Inflammatory macrophage (primary cell): ENCODE measurements at places on chromosomes 3 and 15.
A peak's percentile ranks its signal among the peaks of the same experiment; 100 is the strongest.

DNA sequence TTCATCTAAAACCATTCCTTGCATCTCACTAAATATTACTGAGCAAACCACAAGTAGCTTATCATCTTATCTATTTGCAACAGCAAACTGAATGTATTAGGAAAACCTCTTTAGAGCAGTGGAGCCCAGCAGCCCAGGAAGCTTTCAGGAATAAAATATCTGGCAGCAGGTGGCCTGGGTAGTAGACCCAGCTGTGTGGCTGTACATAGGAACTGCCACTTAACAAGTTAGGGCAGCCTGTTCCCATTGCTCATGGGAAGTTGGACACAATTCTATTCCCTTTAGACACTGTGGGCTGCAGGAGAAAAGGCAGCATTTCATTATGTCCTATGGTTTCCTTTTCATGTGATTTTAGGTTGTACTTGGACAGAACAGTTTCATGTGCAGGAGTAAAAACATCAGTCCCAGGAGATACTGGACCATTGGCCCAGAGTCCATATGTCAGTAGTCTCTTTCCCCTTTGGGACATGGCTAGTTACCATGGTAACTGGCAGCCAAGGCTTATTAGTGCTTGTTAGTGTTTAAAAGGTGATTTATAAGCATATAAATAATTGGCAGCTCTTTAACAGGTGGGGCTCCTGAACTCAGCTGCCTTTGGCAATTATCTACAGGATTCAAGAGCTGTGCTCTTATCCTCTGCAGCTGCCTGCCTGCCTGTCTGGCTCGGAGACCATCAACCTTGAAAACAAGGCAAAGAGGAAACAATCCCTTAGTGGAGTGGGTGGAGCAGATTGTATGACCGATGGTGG is 28.9 kb upstream of the LSAMP start:
- DNase-seq: no peak

DNA sequence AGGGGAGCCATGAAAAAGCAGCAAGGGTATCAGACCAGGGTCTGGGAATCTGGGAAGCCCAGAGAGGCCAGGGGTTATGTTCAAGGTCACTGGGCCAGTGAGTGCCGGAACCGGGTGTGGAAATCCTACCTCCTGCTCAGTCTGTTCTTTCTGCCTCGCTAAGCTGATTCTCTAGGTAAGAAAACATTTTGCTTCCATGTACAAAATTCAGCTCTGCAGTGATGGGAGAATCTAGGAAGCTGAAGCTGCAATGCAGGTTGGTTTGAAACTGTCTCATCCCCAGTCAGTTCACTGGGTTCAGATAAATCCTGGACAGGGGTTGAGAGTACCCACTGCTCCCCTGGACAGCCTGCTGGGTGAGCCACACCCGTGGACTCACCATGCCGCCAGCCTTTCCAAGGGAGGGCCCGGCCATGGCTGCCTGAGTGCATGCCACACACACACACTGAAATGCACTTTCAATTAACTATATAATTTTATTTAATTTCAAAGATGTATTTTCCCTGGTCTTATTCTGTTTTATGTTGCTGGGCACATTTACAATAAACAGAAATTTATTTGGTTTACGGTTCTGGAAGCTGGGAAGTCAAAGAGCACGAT is 108.4 kb downstream of the CORO2B start:
- no peak for DNase-seq

DNA sequence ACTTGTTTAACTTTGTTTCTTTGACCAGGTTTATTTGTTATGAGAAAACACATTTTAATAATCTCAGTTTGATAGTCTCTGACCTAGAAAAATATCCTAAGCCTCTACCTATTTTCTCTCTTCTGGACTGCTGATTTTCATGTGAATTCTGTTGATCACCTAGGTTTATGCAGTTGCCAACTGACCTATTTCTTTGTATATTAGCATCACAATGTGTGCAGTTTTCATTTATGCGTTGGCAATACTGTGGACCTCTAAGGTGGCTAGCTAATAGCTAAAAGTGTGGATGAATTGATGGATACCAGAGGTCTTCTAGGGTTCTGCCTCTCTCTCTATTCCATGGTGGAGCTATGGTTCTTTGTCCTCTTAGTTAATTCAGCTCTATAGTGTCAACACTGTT is 72.1 kb downstream of the LRRC49 start:
- DNase-seq: no peak

- no peak for DNase-seq
Measured at GRCh38 chr3:27939940-27940339, 217.8 kb upstream of the EOMES start.

DNA sequence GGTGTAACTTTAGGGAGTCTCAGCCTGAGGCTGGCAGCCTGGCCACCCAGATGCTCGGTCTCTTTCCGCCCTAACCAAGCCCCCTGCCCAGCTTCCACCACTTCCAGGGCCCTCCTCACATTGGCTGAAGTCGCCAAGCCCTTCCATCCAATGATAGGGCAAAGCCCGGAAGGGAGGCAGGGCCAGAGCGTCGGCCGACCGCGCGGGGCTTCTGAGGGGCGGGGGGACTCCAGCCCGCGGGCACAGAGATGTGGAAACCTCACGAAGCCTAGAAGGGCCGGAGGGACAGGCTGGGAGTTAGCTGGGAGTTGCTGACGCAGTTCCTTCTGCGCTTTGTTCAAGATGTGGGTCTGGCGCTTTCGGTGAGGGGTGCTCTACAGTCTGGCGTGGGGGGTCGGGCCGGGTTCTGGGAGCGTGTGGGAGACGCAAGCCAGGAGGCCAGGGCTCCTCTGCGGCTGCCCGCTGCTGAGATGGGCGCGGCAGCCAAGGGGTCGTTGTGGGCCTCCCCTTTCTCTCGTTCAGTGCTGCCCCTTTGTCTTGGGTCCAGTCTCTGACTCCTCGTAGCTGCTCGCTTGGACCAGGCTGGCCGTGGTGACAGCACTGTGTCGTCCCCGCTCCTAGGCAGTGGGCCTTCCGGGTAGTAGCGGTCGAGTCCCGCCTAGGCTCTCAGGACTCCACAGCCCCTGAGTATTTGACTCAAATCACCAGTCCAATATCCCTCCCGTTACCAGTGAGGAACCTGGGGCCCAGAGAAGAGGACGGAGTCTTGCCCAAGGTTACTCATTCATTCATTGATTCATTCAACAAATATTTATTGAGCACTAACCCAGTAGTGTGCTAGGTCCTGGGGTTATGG is at the start of gene ZNF660:
Gene ZNF660 (plus strand): TSS at position 319 of the 856 bp plus-strand sequence. CDS start 9,230 bp downstream, outside the sequence.
- peak; percentile 0 for DNase-seq
